ENCODE measurements at places on chromosomes 7 and 10.

DNA sequence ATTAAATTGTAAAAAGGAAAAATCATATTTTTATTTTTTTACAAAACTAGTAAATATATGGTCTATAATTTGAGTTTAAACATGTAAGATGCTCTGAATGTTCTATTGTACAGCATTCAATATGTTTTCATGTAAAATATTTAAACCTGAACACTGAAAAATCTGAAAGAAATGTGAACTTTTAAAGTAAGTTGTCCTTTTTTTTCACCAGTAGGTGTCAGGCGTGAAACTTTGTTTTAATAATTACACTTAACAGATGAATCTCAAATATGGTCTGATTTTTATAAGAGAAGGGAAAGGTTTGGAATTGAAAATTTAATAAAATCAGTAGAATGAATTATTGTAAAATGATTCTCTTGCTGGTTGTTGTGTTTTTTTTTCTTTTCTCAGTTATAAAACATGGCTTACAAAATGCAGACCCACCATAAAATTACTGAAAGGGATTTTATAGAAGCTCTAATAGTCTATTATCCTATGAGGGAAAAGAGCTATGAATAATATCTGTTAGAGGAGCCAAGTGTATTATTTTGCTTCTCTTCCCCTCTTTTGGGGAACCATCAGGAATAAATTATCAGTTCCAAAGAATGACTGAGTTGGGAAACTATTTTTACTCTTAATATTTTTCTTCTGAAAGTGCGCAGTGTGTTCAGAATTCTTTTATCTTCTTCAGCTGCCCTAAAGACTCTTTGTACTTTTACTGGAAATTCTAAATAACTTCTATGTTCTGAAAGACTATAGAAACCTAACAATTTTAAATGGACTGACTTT, 217.7 kb upstream of the FZD1 start:
- DNase-seq: no peak

DNA sequence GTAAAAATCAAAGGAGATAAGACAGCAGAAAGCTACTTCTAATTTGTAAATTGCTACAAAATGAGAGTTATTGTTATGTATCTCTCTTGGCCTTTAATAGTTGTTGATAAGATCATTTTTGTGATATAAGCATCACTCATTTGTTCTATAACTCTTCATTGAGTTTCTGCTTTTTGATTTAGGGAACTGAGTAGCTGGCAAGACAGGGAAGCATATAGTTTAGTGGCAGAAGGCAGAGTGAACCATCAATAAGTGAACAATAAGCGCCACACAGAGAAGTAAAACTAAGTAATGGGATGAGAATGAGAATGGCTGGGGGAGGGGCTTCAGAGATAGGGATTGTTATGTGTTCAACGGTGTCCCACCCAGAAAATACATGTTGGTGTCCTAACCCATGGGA, 245.4 kb downstream of the ADARB2 start:
- no peak for DNase-seq

- DNase-seq: no peak
Observed at GRCh38 chr10:52746169-52746568, 26.4 kb downstream of the MBL2 start.

GRCh38 chr10:132735923-132736391, 50.0 kb downstream of the NKX6-2 start:
- no peak for DNase-seq

DNA sequence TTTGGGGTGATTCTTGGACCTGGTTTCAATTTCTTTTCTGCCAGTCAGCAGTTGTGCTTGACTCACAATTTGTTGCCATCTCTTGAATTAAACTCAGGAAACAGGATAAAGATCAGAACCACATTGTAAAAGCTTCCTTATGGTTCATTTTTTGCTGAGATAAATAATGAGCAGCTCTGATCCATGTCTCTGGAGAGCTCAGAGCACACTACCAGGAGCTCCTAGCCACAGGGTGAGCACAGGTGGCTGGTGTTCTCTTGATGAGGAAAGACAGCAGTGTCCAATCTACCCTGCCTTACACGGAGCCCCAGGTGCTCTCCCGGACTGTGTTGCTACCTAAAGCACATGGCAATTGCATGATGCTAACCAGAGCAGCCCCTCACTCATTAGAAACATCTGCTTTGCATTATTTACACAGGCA, 17.2 kb upstream of the FAM170B start:
- DNase-seq: no peak

- DNase-seq: no peak
Observed at GRCh38 chr10:81872206-81872862, 2.7 kb upstream of the NRG3 start.

DNA sequence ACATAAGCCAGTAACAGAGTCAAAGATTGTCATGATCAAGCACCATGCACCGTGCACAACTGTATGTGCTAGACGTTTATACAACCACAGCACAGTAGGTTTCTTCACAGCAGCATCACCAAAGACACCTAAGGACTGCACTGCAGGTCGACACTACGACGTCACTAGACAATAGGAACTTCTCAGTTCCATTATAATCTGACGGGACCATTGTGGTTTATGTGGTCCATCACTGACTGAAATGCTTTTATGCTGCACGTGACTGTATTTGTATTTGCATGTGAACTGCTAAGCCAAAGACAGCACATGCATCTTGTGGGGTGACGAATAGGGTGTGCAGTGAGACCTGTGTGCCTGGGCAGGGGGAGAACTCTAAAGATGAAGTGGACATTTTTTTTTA, 164.9 kb downstream of the PARD3 start:
- DNase-seq: no peak

DNA sequence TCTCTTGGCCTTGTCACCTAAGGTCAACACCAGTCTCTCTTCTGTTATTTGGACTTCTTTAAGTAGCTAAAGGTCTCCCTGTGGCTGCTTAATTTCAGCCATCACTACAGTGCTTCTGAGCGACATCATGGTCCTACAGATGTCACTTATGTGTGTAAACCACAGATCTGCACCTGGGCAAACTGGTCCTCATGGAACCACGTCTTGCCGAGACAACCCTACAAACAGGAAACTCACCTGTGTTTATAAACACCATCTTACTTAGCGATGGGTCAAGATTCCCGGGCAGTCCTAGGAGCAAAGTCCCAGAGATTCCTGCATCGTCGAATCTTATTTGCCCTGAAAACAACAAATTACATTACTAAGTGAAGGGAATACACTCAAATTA, 27.8 kb downstream of the KLF6 start:
- DNase-seq: peak; percentile 57

- DNase-seq: no peak
Observed at GRCh38 chr7:87960239-87960638, 26.2 kb downstream of the ADAM22 start.

DNA sequence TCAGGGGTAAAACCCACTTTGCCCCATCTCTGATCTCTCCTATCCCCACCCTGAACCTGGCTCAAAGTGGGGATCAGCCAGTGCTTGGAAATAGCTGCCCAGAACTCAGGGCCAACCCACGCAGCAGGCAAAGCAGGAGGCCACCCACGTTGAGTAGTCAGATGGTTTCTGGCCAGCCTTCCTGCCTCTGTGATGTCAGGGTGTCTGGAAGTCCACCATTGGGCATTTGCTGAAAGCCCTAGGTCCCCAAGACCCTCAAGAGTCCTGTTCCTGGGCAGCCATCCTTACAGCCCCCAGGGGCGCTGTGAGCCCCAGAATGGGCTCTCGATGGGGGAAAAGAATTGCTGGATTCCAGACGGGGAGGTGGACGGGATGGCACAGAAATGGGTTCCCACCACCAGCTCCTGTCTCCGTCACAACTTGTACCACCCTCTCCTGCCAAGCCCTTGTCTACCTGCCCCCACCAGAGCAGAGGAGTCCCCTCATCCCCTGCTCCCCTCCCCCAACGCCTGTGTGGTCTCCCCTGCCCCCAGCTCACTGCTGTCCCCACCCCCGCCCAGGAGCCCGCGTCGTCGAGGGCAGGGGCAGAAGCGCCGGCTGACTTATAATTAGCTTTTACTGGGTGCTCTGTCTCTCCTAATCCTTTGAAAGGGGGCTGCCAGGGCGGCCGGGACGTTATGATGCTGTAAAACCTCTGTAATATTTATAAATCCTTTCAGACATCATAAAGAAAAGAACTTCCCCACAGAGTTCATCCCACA, 3.9 kb downstream of the MYL10 start:
- no peak for DNase-seq

DNA sequence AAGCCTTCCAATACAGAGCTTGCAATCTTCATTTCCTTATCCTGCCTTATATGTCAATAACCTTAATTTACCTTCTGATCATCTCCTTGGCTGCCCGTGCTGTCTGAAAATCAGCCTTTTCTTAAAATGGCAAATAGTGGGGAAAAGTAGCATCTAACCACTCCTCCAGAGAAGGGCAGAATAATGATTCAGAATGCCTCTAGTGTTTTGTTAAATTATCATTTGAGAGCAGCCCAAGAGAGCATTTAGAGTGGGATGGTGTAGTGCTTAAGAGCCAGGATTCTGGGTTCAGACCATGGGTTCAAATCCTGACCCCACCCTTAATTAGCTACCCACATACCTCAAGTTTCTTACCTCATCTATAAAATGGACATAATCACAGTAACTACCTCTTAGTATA, 4.6 kb upstream of the TMEM139 start:
- DNase-seq: no peak

- DNase-seq: no peak
Observed at GRCh38 chr10:122419016-122419415, 35.4 kb upstream of the ARMS2 start.

DNA sequence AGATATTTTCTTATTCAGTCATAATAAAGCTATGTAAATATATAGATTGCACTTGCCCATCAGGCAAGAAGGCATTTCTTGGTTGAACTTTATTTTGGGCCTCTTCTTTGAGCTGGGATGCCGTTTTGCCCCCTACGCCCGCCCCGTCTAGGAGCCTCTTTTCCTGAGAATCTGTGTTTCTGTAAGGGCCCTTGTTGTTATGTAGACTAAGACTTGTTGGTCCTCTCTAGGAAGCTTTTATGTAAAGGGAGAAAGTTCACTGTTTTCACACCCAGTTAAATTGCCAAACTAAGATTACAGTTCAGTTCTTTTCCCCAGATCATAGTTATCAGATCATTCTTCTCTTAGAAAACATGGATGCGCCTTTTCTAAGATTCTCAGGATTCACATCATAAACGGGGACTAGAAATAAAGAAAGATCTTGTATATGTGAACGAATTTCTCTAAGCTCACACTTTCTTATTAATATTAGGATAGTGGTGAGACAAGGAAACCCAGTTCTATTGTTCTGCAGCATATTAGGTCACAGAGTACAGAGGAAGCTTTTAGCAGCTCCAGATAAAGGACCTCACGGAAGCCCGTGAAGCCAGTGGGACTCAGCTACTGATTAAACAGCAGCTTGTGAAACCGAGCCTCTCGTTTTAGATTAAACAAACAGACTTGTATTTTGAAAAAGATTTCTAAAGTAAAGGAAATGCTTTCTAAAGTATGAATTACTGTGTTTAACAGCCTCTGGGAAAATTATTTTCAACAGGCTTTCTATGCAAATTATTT, 3.8 kb downstream of the LMTK2 start:
- DNase-seq: no peak

DNA sequence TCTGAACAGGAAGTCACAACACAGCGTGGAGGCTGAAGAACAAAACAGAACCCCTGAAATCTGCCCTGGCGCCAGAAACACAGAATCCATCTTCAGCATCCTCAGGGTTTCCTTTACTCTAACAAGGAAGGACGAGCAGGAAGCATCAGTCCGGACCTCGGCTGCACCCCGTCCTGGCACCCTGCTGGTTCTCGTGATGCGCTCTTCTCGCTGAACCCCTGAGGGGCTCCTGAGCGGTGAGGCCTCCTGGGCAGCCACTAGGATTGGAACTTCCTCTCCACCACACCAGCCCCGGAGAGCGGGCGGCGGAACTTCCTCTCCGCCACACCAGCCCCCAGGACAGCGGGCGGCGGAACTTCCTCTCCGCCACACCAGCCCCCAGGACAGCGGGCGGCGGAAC, 461.9 kb downstream of the PTPRN2 start:
- no peak for DNase-seq

DNA sequence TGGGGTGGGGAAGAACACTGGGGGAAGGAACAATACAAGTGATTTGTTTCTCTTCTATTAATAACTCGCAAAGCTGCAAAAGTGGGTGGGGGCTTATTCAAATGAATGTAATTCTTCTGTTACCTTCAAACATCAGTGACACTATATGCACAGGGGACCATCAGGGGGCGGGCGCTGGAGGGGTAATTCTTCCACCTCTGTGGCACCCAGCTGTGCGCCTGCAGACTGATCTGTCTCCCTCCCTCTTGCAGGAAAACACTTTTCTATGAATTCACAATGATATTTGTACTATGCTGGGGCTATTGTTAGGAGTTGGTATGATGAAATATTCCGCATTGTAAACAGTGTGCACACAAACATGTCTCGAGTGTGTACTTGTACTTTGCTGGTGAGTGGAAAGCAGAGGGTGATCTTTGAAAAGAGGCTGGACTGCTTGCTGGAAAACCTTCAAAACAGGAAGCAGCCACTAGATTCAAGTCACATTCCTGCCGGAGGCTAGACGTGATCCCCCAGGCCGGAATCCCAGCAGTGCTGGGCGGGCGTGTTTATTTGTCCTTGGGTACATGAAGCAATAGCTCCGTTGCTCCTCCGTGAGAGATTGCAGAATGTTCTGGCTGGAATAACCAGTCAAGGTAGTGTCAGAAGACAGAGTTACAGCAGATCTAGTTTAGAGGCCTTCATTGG, 15.8 kb upstream of the BNIP3 start:
- no peak for DNase-seq

GRCh38 chr7:152751449-152752141, 8.0 kb upstream of the ACTR3B start:
- DNase-seq: no peak

GRCh38 chr7:150823484-150824126, 23.0 kb downstream of the TMEM176A start:
- DNase-seq: no peak

DNA sequence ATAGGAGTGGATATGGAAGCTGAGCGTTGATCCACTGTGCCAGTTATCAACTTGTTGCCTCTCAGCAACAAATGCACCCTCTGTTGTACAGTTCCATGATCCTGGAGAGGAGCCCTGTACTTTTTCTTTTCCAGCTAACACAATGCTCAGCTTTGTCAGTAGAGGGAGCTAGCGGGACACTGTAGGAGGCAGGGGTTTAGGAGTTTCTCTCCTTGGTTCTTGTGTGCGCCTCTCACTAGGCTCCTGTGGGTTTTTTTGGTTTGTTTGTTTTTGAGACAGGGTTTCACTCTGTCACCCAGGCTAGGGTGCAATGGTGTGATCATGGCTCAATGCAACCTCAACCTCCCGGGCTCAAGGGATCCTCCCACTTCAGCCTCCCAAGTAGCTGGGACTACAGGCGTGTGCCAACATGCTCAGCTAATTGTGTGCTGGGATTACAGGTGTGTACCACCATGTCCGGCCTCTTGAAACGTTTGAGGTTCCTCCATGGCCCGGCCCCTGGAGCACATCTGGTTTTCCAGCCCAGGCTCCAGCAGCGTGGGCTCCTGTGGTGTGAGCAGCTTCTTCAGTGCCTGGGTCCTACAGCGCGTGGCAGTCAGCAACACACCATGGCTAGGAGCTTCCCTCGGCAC, 12.0 kb upstream of the MARVELD1 start:
- peak; percentile 61 for DNase-seq

DNA sequence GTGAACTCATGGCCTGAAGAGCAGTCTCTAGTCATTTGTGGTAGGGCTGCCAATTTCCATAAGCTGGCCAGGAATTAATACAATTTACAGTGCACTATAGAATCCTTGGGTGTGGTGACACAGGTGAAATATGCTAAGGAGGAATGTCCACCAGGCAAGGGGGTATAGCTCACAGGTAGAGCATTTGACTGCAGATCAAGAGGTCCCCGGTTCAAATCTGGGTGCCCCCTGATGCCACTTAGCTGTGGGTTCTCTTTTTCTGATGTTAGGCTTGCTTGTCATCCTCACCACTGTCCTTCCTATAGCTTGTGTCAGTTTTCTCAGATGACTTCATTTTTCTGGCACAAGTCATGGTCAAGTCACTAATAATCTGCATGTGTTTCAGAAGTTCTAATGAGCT, 108.7 kb downstream of the ZNF467 start:
- peak; percentile 34 for DNase-seq
